ENCODE measurements at places on chromosomes 6 and 20.

GRCh38 chr20:6764619-6765018, 2.9 kb upstream of the BMP2 start:
- DNase-seq: no peak

DNA sequence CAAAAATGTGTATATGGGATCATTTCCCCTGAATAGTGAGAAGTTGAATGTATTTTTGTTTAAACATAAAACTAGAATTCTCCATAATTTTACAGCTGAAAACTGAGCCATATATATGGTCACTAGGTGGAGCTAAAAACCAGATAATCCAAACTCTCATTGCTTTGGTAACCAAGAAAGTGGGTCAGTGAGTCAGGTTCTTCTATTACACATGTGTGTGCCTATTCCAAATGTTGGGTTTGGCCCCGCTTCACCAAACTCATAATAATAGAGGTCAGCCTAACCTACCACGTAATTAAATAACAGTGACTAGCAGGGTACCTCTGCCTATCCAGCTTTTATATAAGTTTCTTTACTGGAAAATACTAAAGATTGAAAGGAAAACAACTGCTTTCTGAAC, 19.3 kb upstream of the RNGTT start:
- DNase-seq: no peak

GRCh38 chr6:11778648-11779328, at the start of gene ADTRP:
Gene ADTRP (minus strand): TSS chr6:11778803. CDS start chr6:11778759, 44 bp downstream.
- DNase-seq: no peak

GRCh38 chr6:30965140-30965601, 18.3 kb upstream of the MUC21 start:
- no peak for DNase-seq

DNA sequence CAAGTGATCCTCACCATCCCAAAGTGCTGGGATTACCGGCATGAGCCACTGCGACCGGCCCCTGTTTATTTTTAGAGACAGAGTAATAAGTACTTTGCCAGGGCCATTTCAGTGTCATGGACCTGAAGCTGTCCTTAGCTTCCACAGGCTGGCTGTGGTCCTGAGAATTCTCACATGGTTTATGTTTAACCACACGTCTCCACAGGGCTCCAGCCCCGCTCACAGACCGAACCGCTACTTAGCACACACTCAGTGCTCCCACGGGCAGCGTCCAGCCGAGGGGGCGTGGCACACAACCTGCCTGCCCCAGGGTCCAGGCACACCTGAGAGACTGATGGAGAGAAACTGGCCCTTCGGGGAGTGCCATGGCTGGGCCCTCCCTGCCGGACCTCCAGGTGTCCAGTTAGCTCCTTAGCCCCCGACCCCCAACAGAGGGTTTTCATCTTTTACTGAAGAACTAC, 11.7 kb downstream of the ACSS1 start:
- no peak for DNase-seq

Measured in T-helper 22 cell (primary cell).